A172 (cell line): ENCODE measurements at places on chromosomes 6 and 20.

DNA sequence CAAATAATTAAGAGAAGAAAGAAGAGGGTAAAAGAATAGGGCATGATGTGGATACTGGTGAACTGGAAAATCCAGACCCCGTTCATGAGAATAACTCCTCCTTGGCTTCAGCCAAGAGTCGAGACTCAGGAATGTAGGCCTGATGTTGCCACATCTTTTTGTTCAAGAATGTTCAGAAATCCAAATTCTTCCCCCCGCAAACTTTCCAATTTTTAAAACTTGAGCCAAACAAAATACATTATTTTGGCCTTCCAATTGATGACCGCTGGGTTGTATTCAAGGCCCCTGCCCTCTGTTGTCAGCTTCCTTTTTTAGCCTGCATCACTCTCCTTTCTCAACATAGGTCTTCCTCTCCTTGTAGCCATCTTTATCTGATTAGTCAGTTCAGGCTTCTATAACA is 106.1 kb downstream of the TNFAIP3 start:
- no peak for DNase-seq

GRCh38 chr6:27672113-27672799 is 199.4 kb upstream of the ZNF184 start:
- peak; percentile 72 for DNase-seq

DNA sequence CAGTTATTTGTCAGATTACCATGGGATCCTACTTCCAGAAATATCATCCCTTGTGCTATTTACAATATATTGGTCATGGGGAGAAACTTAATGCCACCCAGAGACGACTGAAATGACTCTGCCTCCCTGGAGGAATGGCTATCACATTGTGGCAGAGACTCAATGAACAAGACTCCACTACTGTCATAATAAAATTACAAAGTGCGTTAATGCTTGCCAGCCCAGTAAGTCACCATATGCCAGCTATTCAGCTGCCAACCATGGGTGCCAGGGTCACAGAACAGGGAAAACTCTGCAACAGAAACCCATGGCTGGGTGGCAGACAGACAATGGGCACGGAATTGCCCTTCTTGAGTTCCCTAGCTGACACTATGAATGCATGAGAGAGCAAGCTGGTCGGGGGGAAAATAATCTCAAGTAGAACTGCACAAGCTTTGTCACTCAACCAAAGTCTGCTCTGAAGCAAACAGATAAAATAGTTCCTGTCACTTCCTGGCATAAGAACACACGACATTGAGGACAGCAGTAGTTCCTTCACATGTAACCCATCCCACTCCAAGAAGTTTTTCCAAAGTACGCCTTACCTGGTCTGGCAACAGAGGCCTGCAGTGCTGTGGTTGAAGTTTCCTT is 32.1 kb downstream of the TP53INP2 start:
- no peak for DNase-seq

GRCh38 chr20:62201173-62202082 is 18.6 kb downstream of the MTG2 start:
- DNase-seq = no peak

DNA sequence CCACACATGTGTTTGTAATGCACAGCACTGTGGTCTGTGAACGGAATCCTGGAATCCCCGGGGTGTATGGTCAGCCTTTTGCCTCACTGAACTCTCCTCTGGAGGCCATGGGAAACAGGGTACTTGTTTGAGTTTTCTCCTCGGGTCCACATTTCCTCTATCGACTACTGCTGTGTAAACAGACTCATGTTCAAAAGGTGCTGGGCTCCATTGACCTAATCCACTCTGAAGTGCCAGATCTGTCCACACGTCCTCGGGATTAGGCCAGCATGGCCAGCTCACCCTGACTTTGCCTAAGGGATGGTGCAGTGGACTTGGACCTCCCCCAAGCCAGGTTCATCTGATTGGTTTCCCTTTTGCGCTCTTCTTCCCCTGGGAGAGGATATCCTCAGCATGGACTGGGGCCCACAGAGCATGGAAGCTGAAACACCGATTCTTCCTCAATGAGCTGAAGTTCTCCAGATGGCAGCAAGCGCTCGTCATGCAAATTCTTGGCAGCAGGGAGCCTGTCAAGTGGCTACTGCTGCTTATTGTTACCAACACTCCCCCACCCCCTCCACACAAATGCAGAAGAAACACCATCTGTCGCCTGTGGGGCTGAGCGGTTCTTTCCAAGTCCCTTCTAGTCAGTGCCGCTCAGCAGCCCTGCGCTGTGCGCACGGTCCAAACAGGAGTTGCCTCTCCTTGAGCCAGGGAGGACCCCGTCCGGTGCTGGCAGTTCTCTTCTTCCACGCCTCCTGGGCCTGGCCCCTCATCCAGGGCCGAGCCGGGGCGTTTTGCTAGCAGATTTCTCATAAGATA is 292.6 kb upstream of the MARCKS start:
- DNase-seq = peak; percentile 14

DNA sequence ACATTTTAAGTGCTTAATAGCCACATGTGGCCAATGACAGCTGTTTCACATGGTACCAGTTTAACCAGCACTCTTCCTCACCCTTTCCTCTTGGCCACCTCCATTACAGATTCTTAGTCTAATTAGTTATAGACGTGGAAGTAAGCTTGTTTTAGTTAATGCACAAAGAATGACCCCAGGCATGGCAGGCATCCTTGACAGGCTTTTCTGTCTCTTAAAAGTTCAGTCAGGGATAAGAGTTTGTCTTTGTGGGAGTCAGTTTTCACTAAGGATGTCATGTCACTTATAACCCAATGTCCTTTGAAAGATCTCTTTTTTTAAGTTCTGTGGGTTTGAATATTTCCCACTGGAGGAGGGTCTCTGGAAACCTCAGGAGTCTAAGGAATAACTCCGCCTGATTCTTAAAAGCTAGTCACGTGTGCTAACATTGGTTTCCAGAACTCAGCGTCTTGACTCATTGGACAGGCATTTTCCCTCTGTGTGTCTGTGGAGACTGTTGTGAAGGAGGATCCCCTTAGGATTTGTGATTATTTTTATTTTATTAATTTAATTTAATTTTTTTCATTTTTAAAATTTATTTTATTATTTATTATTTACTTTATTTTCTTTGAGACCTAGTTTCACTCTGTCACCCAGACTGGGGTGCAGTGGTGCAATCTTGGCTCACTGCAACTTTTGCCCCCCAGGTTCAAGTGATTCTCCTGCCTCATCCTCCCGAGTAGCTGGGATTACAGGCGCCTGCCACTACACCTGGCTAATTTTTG is 171.4 kb downstream of the ZFAND3 start:
- DNase-seq = peak; percentile 53

DNA sequence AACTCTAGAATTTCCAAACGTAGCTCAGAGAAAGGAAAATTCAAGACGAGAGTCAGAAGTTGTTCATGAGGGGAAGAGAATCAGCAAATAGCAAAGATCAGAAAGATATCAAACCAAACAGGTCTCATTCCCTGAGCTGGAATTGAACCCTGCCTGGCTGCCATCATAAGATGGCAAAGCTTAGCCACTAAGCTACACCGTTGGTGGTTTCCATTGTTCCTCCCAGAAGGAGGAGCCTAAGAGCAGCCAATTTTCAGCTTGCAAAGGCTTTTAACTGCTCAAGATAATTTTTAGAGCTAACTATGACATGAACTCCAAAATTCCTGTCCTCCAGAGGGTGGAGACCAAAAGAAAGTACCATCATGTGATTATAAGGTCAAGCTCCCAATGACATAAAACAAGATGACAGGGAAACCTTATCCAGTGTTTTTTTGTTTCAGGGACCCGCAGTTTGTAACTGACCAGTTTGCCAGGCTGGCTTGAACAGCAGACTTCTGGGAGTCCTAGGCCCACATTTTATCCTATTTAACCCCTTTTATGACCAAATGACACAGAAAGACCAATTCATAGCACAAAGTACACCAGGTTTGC is 55.9 kb downstream of the COL11A2 start:
- DNase-seq = no peak
